ENCODE measurements at places on chromosomes 6 and 20.

DNA sequence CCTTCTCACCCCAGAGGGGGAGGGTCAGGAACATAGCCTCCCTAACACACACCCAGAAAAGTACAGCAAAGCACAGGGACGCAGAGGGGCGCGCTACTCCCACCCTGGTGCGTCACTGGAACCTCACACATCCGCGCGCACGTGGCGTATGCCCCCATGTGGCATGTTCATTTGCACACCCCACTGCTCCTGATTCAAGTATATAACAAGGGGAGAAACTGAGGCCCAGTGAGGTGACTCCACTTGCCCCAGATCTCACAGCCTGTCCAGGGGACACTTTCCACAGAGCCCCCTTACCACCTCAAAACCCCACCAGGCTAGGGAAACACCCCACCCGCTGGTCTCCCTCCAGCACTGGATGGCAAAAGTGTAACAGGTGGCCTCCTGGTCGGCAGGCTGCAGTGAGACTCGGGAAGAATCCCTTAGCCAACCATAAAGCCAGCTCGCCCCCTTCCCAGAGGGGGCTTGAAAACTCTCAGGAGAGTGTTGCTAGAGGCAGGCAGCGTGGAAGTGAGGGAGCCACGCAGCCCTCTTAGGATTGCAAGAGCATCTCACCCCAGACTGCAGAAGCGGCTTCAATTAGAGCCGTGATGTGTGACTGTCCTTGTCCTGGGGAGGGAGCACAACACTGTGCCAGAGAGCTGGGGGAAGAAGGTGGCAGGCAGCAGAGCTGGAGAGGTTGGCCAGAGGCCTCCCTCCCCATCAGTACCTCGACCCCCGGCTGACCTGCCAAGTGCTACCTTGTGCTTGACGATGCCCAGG, at the start of gene GRM4:
GRM4 (minus strand) TSS at position 67 of the 762 bp plus-strand sequence. CDS start 12,591 bp downstream, outside the sequence.
- no peak for DNase-seq

- no peak for DNase-seq
Measured at GRCh38 chr6:168374051-168374502, 54.5 kb upstream of the DACT2 start.

GRCh38 chr6:16948396-16948795, 153.5 kb upstream of the STMND1 start:
- no peak for DNase-seq

- DNase-seq = peak; percentile 77
Measured at GRCh38 chr20:4811661-4812181, 90.0 kb downstream of the PRND start.

- no peak for DNase-seq
Measured at GRCh38 chr6:106244521-106244920, 81.0 kb downstream of the ATG5 start.

GRCh38 chr6:106377061-106377540, 16.6 kb downstream of the CRYBG1 start:
- DNase-seq = no peak

DNA sequence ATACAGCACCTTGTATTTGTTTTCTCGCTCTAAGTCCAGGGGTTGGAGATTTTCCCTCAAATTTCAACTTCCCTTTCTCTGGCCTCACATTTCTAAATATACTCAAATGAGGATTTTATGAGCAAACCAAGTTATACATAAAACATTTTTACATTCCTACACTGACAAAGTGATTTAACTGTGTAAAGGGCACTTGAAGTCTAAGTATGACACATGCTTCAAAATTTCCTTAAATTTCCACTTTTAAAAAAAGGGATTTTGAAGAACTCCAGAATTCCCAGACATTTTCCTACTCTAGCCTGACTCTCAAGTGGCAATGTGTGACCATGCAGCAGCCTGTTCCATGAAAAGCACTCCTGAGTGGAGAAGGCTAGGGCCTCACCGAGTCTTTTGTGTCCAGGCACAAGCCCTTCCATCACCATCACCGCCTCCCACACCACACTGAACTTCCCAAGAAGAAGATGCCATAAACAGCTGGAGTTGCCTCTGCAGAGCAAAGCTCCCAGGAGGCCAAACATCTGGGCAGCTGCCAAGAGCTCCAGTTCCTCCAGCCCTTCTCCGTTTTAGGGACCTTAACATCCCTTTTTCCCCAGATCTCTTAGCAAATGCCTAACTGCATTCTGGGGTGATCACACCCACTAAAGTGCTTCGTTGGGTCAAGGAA, 68.9 kb downstream of the NCR2 start:
- no peak for DNase-seq

DNA sequence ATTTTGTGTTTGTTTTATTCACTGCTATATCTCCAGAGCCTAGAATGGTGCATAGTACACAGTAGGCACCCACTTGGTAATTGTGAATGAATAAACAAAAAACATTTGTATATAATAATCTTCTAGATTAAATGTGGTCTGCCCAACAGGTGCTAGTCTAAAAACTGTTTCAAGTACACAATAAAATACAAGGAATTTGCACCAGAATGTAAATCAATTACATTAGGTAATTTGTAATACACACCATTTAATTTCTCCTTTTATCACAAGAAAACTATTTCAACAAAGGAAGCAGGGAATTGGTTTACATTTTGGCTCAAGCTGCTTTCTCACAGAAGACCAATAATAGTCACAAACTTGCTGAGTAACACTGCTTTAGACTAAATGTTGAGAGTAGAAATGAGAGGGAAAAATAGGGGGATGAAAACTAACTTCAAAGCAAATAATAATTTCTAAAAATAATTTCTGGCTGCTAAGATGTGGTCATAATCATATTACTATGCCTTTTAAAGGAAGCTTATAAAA, 22.1 kb downstream of the RUNX2 start:
- no peak for DNase-seq

- DNase-seq = no peak
Measured at GRCh38 chr6:142802124-142802523, 142.9 kb downstream of the HIVEP2 start.

DNA sequence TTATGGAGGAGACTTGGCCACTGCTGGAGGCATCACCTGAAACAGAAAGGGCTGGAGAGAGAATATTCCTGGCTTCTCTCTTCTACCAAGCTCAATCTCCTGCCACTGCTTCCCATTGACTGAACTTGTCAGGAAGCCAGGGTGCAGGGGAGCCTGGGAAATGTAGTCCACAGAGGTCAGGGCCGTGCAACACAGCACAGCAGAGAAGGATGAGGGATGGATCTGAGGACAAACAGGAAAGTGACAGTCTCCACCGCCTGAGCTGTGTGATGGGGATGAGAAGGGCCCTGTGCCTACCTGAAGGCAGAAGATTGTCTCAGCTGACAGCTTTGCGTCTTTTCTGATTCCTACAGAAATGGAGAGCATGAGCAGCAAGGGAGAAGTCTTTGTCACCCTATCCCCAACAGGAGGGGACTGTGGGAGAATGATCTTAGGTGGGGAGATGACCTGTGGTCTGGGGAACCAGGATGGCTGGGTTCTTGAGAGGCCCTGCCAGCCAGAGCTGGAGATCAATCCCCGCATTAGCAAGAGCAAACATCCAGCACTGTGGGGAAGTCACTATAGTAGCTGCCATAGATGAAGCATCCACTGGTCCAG, 114.2 kb downstream of the SNX5 start:
- DNase-seq = no peak

DNA sequence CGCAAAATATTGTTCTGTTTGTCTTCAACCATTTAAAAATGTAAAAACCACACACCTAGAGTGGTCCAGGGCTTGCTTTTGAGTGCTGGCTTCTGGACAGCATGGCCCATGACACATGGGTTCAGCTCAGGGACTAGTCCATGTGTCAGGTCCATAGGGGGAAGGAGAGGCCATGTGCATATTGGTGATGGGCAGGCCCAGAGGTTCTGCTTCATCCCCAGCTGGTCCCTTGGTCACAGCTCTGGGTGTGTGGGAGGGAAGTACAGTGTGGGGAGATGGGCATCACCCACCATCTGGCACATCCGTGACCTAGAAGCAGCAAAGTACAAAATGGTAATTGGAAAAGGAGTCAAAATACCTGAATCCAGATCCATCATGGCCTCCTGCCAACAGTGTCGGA, 50.7 kb downstream of the STK35 start:
- no peak for DNase-seq

DNA sequence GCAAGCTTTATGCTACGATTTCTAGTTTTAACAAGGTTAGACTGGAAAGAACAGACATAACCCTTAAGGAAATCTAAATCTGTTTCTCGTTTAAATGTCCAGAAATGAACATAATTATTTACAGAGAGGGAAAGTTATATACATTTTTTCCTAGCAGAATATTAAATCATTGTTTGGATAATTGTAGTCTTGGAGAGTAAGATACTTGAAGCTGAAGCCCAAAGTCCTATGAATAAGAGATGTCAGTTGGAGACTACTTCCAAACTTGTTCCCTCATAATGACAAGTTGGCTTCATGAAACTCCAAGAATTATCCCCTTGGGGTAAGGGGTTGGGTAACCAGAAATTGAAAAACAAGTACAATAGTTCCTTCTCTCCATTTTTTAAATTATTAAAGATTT, 911.1 kb upstream of the MAN1A1 start:
- DNase-seq = no peak

GRCh38 chr6:35014341-35014740, 125.3 kb downstream of the ANKS1A start:
- no peak for DNase-seq

GRCh38 chr20:10876558-10876957, 202.8 kb upstream of the JAG1 start:
- no peak for DNase-seq

GRCh38 chr6:118748311-118749062, 97.1 kb upstream of the CEP85L start:
- DNase-seq = no peak

DNA sequence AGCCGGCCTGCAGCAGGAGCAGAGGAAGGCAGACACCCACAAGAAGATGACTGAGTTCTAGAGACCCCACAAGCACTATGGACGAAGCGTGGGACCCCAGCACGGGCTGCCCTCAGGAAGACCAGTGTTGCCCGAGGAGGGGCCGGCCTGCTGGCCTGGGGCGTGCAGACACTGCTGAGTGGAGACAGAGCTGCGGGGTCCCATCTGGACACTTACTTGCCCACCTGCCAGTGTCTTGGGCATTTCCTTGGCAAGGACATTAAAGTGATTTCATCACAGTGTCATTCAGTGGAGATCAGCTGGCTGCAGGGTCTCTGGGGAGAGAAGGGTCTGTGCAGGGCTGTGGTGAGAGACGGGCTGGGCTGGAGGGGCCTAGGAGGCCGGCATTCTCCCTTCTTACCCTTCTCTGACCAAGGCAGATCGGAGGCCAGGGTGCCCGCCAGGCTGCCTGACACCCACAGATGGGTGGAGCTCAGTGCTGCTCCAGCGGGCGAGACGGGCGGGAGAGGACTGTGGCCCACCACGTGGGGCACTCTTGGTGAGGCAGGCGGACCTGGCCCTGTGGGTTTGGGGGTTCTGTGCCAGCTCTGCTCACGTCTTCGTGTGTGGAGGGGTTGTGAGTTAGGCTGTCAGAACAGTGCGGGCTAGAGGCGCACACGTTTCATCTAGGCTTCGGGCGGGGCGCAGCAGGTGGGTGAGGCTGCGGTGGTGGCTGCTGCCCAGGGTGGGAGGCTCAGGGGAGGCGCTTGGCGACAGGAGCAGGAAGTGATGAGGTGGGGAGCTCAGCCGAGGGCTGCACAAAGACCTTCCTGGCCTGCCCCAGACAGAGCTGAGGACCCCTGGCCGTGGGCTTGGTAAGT, at the start of gene LIME1:
LIME1 (plus strand) TSS at position 806 of the 860 bp plus-strand sequence. CDS start 886 bp downstream, outside the sequence.
- DNase-seq = no peak

DNA sequence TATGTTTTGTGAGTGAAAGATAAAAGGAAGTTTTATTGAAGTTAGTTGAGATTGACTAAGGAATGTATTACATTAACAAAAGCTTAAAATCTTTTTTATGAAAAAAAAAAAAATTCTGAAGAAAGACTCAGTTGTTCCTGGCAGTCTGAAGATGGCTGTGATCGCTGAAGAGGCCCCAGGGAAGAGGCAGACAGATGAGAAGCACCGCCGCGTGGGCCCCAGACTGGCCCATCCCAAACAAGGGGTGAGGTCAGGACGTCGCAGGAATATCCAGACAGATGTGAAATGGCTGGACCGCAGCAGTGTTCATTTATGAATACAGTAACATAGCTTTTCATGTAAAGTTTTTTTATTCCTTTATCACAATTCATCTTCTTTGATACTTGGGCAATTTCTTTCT, 194.2 kb downstream of the TBXT start:
- peak; percentile 34 for DNase-seq

- DNase-seq = no peak
Measured at GRCh38 chr6:135030056-135030473, 24.6 kb downstream of the HBS1L start.

GRCh38 chr6:131763749-131764148, 44.1 kb upstream of the ENPP1 start:
- no peak for DNase-seq

DNA sequence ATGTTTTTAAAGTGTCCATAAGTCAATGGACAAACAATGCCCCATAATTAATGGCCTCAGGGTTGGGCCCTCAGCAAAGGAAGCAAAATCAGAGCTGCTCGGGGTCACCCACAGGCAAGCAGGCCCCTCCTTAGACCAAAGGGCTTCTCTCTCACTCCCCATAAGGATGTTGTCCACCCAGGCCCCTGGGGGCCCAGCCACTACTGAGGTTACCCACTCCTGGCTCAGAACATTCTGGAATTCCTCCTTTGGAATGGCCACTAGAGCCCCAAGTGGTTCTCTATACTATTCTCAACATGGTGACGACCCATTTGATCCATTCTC, 50.9 kb downstream of the BANF2 start:
- DNase-seq = no peak

DNA sequence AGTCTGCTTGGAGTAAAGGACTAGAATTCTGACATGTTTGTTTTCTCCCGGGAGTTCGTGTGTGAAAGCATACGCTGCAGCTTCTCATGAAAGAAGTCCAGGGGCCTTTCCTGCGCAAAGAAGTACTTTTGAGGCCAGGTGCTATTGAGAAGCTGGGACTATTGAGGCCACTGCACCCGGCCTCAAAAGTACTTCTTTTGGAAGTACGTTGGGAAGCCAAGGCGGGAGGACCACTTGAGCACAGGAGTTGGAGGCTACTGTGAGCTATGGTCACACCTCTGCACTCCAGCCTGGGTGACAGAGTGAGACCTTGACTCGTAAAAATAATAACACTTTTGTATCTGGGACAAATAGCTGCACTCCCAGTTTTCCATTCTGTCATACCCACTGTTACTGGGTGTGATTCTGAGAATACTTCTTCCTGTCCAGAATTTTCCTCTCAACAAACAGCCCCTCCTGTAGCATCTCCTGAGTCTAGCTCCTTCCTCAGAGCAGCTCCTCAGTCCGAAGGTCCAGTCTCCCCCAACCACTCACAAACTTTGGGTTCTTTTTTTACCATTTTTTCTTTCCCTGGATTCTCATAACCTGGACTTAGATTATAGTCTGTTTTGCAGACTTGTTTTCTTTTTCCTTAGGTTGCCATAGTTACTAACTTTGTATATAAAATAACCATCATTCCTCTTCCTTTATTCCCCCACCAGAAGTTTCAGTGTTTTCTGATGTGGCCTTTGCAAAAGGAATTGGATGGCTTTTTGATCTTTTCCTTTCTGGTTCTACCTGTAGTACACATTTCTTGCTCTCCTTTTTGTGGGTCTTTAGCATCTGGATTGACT, 12.7 kb downstream of the STK35 start:
- DNase-seq = no peak

DNA sequence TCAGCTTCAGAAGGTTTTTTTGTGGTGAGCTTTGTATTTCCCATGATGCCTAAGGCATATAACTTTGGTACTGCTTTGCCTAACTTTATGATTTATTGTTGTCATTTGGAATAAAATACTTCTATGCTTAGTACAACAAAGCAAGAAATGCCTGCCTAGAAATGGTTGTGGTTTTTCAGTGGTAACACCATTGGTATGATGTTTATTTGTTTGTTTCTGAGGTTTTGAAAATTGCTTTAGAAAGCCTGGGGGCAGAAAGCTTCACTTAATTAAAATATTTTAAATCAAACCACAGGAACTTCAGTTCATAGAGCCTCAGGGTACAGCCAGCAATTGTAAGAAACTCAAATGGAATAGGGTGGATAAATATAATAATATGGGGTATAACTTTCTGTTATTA, 351.2 kb upstream of the MAP3K7 start:
- DNase-seq = no peak
